Right lung (tissue), 10 donors: ENCODE measurements at places on chromosomes 11 and 22. TPM values are rescaled to one million over a fixed set of nuclear protein-coding genes. Genes with fewer than 3 reads are reported as not detected.

DNA sequence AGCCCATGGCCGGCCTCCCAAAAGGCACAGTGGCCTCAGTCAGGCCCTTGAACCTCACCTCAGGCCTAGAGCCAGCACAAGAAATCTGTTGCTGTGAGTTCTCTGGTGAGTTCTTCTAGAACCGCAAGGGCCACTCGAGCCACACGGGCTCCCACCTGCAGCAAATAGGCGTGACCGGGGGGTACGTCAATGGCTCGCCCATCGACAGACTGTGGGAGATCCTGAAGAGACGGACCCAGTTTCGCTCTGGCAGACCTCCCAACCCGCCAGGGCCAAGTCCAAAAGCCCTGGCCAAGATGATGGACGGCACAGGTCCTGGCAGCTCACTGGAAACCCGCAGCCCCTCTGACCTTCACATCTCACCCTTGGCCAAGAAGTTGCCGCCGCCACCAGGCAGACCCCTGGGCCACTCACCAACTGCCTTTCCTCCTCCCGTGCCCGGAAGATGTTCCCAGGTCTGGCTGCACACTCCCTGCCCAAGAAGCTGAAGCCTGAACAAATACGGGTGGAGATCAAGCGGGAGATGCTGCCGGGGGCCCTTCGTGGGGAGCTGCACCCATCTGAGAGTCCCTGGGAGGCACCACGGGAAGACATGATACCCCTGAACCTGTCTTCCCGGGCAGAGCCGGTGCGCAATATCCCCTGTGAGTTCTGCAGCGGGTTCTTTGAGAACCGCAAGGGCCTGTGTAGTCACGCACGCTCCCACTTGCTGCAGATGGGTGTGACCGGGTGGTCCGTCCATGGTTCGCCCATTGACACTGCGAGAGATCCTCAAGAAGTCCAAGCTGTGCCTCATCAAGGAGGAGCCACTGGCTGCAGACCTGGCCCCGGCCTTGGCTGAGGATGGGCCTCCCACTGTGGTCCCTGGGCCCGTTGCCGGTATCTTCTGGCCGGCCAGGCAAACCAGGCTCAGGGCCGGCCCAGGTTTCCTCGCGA, 544.2 kb upstream of the CCDC179 start:
- no peak for DNase-seq

DNA sequence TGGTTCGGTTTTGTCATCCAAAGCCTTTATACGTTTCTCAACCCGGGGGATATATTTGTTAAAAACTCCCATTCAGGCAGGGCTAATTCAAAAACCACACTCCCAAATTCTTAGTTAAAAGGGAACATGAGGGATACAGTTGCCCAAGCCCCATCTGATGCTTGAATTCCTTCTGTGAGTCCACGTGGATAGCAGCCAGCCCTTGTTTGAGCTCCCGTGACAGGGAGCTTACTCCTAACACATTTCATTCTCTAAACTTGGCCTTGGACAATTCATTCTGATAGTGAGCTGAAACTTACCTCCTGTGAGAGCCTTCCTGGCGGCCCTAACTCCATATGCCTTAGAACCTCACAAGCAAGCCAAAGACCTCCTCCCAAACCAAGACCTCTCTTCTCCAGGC, 357.5 kb downstream of the TENM4 start:
- DNase-seq: no peak

NAV2 gene
- 19.7 TPM for polyA plus RNA-seq

KCNE3 gene
- 13.1 TPM for polyA plus RNA-seq

BTG4 gene
- not detected for polyA plus RNA-seq

- DNase-seq: no peak
Measured at GRCh38 chr22:49104434-49104833, 723.2 kb downstream of the BRD1 start.

CCDC15 gene
- 5.2 TPM for polyA plus RNA-seq
